Fibroblast of gingiva (primary cell): ENCODE measurements at places on chromosomes 12 and 14.

GRCh38 chr14:38775986-38776385 is 327.0 kb downstream of the SEC23A start:
- no peak for DNase-seq

- DNase-seq: peak; percentile 82
These were observed 7.8 kb upstream of the DTD2 start for GRCh38 chr14:31465111-31465510.

DNA sequence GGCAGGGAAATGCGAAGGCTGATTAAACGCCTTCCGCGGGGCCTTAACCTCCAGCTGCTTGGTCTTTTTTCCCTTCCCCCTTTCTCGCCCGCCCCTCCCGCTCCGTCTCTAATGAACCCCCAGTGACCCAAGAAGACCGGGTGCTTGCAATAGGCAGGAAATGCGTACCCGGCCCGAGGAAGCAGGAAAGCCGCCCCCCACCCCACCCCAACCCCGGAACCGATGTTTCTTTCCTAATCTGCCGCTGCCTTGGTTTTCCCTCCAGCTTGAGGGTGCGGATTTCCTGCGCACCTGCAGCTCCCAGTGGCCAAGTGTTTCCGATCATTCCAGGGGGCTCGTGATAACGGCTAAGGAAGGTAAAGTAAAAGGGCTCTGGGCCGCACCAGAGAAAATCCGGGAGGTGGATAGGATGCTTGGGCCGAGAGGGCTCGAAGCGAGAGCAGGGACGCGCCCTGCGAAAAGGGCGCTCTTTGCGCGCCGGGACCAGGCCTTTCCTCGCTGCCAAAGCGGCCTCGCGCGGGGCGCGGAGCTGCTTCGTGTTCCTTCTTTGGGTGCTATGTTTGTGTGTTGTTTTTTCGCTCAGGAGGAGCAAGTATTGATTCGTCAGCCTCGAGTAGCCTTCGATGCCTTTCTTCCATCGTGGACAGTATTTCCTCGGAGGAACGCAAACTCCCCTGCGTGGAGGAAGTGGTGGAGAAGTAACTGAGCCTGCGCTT is 983 bp downstream of the MYF6 start:
- DNase-seq: no peak

DNA sequence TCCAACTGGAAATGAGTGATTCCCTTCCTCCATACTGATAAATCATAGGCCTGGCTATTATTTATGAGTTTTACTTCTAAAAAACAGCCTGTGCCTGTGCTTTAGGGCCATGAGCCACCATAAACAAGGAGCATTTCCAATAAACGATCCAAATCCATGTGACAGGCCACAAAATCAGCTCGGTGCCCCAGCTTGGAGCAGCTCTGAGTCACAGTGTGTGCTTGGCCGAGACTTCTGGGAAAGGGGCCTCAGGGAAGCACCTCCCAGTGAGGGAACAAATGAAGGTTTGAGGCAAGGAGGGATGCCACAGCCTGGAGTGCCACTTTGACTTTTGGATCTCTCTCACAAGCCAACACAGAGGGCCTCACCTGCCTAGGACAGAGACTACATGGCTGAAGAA is 190.4 kb downstream of the NTF3 start:
- no peak for DNase-seq

DNA sequence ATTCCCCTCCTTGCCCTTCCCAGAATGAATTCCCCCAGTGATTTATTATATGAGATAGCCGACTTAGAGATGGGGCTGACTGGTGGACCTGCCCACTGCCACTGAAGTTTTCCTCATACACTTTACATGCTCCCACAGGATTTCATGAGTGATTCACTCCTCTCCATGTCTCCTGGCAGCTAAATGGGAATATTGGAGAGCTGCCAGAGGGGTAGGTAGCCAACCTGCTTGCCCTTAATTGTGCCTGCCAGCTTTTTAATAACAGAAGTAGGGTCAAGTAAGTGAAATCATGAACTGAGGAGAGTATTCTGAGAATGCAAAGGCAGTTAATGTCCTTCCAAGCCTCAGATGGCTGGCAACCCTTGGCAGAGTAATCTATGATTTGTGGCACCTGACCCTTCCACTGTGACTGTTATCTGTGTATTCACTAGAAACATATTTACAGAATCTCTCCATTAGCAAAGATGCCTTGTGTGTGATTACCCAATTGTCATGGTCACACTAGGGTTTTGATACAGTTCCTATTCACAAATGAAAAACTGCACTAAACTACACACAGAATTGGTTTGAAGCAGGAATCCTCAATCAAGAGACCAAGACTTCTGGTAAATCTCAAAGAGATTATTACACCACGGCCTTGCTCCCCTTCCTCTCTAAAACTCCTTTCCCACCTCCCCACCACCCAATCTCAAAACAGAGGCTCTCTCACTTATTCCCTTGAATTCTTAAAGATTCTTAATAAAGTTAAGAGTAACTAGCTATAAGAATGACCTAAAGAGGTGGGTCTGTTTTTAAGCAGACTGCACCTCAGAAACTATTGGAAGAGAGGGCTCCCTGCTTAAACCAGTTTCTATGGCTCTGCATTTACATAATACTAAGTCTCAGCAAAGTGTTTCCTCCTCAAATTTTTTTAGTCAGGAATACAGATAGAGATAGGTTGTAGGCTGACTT is 17.2 kb downstream of the NKX2-1 start:
- no peak for DNase-seq

DNA sequence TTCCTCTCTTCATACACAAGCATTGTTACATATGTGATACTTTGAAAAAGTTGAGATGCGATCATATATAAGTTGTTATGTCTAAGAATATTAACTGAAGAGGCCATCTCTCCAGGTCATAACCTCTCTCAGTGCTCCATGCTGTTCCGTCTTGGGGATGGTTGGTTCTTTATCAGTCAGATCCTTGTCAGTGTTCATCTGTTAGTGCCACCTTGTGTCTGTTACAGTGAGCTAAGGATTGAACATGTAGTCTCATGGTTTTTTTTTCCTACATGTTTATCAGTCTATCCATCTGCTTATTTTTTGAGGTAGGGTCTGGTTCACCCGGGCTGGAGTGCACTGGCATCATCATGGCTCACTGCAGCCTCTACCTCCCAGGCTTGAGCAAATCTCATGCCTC is 30.5 kb downstream of the EP400 start:
- no peak for DNase-seq

GRCh38 chr14:92632546-92633273 is 115.7 kb downstream of the LGMN start:
- no peak for DNase-seq

DNA sequence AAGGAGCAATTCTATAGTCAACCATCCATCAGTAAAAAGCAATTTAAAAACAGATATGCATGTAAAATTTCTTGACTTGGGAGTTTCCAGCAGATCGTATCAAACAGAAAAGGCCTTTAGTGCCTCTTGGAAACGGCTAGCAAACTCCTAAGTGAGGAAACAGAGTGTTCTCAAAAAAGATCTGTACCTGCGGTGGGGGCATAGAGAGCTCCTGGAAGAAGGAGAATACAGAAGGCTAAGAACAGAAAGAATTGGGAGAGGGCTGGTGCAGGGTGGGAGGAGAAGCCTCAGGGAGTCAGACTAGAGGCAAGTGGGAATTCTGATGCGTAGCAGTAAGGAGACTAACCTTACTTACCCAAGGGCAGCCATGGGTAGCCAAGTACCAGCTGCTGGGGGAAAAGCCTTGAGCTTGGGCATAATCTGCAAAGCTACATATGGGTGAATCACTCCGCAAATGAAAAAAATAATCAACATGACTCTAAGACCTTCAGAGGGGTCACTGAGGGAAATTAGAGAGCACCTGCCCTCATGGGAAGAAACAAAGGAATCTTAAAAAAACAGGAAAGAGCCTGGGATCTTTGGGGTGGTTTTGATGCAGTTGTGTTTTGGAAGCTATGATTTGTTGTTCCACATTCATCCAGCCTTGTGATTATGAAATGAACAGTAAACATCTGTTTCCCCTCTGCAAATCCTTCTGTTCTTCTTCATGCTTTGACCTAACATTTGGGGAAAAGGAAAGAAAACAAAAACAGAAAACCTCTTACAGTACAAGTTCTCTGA is 10.4 kb downstream of the RHOJ start:
- no peak for DNase-seq

GRCh38 chr14:29320286-29320685 is 553.7 kb downstream of the FOXG1 start:
- no peak for DNase-seq

DNA sequence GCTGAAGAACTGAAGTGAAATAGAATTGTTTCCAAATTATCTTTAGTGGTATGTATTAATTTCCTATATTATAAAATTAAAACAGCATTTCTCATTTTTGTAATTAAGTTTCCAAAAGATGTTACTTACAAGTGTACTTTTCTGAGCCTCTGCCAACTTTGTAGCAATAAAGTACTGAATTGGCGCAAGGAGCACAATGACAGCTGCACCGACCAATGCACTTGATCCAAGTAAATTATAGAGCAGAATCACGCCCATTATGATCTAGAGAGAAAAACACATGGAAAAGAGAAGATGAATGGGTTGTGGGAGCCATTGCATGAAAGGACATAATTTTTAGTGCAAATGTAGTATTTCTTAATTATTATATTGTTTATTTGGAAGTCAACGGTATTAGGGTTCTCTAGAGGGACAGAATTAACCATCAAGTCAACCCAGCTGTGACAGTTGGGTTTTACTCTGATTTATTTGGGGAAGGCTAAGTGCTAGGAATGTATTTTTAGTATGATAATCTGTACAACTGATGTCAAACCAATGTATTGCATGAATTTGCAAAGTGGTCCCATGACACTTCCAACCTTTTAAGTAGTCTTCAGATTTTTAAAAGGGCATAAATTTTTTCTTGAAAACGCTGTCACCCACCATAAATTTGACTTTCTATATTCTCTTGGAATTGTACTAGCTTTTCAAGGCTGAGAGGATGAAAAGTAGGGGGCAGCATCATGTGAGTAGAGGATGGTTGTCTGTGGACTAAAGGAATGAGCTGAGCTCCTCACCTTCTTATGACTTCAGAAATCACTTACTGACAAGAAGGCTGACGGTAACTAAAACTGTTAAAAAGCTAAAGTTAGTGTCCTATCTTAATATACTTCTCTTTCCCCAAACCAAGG is 33.0 kb downstream of the ABCC9 start:
- DNase-seq: no peak

DNA sequence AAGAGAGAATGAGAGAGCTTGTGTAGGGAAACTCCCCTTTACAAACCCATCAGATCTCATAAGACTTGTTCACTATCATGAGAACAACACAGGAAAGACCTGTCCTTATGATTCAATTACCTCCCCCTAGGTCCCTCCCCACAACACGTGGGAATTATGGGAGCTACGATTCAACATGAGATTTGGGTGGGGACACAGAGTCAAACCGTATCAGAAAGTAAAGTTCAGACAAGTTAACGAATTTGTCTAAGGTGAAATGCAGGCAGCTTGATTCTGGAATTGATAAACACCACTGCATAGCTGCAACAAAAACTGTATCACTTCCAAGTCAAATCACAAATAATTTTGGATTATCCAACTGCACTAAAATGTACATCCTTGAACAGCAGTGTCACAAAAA is 47.4 kb downstream of the FOXN3 start:
- DNase-seq: no peak

DNA sequence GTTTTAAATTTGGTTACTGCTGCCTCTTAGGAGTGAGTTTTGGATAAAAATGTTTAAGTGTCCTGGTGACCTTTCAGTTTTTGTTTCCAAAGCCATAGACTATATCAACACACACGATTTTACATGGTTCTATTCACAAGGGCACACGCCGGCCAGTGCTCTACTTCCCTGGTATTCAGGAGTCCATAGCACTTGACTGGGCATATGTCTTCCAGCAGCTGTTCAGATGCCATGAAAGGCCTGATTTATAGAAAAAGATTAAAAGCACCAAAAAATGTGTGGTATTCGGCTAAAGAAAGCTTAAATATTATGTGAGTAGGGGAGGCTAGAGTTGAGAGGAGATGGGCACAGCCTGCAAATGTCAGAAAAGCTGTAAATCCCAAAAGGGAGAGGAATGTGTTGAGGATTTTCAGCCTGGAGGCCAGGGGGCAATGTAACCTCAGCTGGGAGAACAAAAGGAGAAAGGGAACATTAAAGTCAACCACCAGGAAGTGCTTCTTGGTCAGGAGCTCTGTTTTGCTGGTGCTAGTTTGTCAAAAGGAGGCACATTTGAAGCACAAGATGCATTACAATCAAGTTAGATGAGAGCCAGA is 478.4 kb downstream of the RAD51B start:
- DNase-seq: peak; percentile 13

GRCh38 chr12:94458877-94459727 is 565 bp downstream of the CEP83 start:
- peak; percentile 28 for DNase-seq

DNA sequence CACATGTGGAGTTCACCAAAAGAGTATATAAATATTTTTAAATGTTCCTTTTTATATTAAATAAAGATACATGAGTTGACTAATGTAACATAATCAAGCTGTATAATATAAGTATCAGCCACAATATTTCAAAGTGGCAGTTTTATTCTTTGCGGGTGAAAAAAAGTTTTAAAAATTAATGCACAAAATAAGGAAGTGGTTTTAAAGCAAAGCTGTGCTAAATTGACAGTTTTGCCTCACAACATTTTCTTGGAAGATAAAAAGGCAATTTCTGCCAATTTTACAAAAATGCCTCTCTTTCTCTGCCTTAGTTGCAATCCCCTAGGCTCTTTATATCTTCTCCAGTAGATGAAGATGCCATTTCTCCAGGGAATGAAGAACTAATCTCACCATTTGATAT is 719.1 kb downstream of the C12orf50 start:
- no peak for DNase-seq

- DNase-seq: no peak
These were observed 556.4 kb downstream of the SLC6A15 start for GRCh38 chr12:84356224-84356623.

DNA sequence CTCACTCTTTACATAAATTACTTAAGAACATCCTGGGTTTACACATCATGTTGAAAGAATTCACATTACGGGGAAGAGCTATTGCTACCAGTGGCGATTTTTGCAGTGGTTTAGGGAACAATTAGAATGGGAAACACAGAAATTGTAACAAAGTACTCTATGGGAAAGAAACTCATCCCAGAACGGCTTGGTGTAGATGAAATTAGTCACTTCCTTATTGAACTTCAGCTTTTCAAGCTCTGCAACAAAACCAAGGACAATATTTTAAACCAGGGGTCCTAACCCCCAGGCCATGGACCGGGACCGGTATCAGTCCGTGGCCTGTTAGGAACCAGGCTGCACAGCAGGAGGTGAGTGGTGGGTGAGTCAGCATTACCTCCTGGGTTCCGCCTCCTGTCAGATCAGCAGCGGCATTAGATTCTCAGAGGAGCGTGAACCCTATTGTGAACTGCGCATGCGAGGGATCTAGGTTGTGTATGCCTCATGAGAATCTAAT is 32.3 kb upstream of the FICD start:
- DNase-seq: no peak

GRCh38 chr12:13404631-13405473 is 208.3 kb downstream of the EMP1 start:
- DNase-seq: no peak

GRCh38 chr14:54471641-54472040 is 17.1 kb downstream of the GMFB start:
- no peak for DNase-seq

- no peak for DNase-seq
These were observed 76.7 kb upstream of the ELK3 start for GRCh38 chr12:96117460-96117859.
